ENCODE measurements at places on chromosomes 6 and 20.

DNA sequence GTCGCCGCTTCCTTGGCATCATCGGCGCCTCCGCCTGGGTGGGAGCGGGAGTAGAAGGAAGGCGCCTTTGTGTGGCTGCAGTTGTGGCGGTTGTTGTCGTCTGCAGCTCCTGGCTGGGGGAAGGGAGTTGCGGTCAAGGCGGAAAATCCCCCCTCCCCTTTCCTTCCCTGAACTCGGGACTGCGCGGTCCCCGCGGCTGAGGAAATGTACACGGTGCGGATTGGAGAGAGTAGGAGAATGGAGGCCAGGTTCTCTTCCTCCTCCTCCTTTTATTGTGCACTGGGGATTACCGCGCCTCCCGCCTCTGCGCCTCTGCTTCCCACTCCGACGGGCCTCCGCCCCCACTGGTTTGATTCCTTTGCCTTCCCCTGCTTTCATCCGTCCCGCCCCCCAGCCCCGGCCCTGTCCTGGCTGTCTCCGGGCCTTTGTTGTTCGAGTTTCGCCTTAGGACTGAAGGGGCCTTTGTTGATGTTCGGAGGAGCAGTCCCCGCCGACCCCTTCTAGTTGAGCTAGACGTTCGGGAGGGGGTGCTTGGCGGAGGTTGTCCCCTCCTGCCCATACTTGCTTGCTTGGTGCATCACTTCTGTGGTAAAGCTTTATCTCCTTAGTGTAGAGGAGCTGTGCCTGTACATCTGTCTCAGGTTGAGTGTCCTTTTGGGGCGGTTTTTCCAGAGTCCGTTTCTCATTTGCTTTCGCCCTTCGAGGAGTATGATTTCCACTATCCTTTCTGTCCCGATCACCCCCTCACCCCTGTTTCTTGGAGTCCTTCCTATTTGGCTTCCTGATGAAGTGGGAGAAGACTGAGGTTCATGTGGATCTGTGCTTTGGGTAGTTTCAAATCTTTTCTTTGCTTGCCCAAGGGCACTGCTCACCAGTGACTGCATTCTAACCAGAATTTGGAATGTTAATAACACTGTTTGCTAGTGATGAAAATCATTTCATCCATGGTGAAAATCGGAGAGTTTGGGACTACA is 764 bp downstream of the ZNF292 start:
- DNase-seq = peak; percentile 42

GRCh38 chr6:165931675-165932074 is 236.0 kb downstream of the TBXT start:
- DNase-seq = no peak

DNA sequence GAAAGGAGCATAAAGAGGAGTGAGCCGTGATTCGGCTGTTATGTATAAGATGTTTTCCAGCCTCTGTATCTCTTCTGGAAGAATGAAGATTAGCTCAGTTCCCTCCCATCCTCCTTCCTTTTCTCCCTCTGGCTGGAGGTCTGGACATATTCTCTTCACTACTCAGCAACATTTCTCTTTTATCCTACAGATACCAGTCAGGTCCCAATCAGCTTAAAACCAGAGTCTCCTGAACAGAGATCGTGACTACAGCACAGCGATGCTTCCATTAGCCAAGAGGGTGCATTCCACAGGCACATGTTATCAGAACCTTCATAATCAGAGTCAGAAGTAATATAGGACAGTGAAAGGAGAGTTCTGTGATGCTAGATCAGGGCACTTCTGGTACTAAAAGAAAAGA is 133.9 kb upstream of the SOX4 start:
- DNase-seq = no peak

GRCh38 chr20:47667531-47668312 is 117.6 kb downstream of the SULF2 start:
- no peak for DNase-seq

DNA sequence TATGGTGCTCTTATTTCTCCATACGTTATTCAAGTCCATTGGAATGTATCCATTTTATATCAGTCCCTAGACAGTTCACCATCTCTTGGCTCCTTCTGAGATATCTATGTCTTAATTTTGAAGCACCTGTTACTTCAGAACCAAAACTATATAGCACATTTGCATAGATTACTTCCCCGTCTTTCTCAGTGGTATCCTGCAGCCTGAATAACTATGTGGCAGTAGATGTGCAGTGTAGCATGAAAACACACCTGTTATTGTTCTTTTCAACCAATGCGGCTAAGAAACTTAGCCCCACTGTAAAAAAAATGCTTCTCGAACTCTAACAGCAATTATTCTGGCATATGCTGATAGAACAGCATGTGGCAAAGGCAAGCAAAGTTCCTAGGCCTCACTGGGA is 1184.4 kb upstream of the ADGRB3 start:
- no peak for DNase-seq

- DNase-seq = no peak
These were observed 108.0 kb downstream of the FIG4 start for GRCh38 chr6:109799129-109799528.

DNA sequence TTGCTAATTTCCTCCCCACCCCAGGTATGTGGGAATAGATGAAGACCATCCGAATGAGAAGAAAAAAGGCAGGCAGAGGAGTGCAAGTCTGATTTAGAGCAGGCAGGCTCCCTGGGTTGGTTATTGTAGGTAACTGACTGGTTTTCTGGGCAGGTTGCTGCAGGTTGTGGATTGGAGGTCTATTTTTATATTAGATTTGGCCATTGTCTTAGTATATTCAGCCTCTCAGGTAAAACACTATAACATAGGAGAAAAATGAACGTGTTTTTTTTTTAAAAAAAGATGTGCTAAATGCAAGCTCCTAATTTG is 492 bp upstream of the TBC1D7 start:
- DNase-seq = no peak

GRCh38 chr20:31713312-31714273 is 9.1 kb downstream of the BCL2L1 start:
- no peak for DNase-seq

DNA sequence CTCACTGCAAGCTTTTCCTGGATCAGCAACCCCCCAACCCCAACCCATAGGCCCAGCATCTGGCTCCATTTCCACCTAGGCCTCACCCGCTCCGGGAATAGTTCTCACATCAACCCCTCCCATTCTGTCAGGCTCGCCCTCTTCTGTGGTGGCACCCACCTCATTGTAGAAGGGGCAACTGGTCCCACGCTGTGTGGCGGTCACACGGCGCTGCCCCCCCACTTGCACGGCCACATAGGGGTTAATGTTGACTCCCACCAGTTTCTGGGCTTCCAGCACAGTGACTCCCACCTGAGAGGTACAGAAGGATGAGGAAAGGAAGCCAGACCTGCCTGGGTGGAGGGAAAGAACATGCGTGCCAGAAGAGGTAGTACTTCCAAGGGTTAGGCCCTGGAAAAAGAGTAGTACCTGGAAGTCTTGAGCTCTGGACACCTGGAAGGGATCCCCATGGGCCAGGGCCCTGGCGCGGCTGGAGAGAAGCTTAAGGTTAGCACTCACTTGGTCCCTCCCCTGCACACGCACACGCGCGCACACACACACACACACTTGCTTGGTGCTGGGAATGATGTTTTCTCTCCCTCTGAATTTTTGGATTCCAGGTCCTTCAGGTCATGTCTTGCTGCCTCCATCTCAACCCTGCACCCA is 12.7 kb upstream of the SPAG4 start:
- DNase-seq = no peak

- DNase-seq = no peak
These were observed 94.9 kb downstream of the CEBPB start for GRCh38 chr20:50285376-50286173.

GRCh38 chr6:27213544-27214125 is 33.9 kb upstream of the PRSS16 start:
- no peak for DNase-seq

GRCh38 chr6:129590408-129591022 is 119.5 kb downstream of the ARHGAP18 start:
- no peak for DNase-seq

- no peak for DNase-seq
These were observed 196.2 kb downstream of the BTBD9 start for GRCh38 chr6:38443352-38444144.

GRCh38 chr20:20856306-20856705 is 143.9 kb upstream of the RALGAPA2 start:
- DNase-seq = no peak

- no peak for DNase-seq
These were observed 64.9 kb downstream of the TNFAIP3 start for GRCh38 chr6:137931849-137932465.

- DNase-seq = no peak
These were observed 460.4 kb upstream of the MARCKS start for GRCh38 chr6:113396730-113397129.

DNA sequence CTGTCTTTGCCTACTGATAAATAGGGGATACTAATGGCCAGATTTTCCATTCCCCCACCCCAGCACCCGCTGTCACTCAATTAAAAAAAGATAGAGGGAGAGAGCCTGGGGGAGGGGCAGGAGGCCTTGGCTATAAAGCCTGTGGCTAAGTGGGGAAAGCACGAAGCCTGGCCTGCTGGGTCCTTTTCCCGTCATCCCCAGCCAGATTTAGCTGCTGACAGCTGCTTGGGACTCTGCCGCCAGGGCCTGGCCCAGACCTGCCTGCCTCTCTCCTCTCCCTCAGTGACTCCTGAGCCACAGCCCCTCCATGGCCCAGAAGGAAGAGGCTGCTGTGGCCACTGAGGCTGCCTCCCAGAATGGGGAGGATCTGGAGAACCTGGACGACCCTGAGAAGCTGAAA is at the start of gene APOBEC2:
APOBEC2 (plus strand) TSS at position 162 of the 400 bp plus-strand sequence; CDS start at position 308, 146 bp downstream.
- no peak for DNase-seq

GRCh38 chr20:59721386-59721785 is 117.0 kb downstream of the PHACTR3 start:
- no peak for DNase-seq

GRCh38 chr6:117906958-117907600 is at the start of gene SLC35F1:
Gene SLC35F1 (plus strand): TSS chr6:117907264.
- peak; percentile 35 for DNase-seq

- no peak for DNase-seq
These were observed 78.1 kb upstream of the FAM83B start for GRCh38 chr6:54768494-54768893.

DNA sequence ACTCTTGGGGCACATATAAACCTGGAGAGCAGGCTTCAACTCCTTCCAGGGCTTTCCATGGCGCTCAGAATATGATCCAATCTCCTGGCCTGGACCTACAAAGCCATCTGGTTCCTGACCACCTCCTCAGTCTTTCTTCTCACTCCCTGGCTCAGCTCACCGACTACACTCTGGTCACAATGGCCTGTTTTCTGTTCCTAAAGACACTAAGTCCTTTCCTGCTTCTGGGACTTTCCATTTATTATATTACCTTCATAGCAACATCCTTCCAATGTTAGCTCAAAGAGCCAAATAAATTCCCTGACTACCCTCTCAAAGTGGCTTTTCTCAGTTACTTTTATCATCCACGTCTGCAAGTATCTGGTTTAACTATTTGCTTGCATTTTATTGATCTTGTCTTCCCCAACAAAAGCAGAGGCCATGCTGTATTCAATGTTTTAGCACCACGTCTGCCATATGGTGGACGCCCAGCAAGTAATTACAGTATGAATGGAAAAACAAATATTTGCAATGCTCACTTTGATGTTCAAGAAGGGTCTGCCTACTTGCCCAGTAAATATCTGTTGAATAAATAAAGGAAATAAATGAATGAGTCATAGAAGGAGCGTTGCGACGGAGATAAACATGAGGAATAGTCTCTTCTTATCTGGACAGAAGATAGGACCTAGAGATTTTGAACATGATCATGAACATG is 328.4 kb downstream of the ESR1 start:
- no peak for DNase-seq

- no peak for DNase-seq
These were observed 60.0 kb upstream of the PBOV1 start for GRCh38 chr6:138278326-138278725.

DNA sequence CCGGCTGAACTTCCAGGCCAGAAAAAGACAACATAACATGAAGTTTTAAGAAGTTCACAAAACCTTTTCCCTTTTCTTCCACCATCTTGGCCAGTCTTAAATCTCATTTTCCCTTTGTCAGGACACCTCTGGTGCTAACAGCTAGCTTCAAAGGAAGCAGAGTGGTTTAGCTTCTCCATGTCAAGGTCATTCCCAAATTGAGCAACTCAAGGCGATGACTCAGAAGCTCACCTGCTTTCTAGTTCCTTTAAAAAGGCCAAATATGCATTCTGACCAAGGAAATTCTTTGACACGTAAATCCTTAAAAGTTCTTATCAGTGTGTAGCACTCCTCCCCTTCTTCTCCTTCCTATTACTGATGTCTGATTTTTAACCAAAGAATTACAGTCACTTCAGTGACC is 69.6 kb upstream of the VGLL2 start:
- no peak for DNase-seq

GRCh38 chr6:3321042-3321441 is 62.3 kb downstream of the PSMG4 start:
- no peak for DNase-seq

- no peak for DNase-seq
These were observed 108.4 kb upstream of the PLEKHG1 start for GRCh38 chr6:150491131-150491810.

DNA sequence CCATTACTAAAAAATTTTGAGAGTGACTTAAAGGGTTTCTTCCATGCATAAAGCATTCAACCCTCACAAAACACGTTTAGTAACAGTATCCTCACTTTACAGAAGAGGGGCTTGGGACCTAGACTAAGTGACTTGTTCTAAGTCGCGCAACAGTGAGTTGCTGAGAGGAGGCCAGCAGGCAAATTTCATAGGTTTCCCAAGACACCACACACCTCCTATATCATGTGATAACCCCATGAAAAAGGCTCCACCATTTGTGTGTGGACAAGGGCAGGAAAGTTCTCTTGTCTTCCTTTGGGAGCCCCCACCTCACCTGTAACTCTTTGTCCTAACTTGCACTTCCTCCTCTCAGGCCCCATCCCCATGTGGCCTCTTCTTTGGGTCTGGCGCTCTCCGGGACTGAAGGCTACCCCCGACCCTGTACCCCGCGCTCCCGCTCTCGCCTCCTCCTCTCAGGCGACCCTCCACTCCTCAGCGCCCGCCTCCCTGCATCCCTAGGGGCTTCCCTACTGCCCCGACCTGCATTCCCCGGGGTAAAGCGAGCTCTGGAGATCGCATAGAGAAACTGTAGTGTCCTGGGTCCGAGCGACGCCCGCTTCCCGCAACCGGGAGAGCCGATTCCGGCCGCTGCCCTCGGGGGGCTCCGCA is 392 bp downstream of the PSMB8 start:
- DNase-seq = no peak

- peak; percentile 69 for DNase-seq
These were observed 161.6 kb upstream of the TNFAIP3 start for GRCh38 chr6:137705160-137706082.

- peak; percentile 61 for DNase-seq
These were observed 7.3 kb downstream of the DNTTIP1 start for GRCh38 chr20:45798935-45799642.

DNA sequence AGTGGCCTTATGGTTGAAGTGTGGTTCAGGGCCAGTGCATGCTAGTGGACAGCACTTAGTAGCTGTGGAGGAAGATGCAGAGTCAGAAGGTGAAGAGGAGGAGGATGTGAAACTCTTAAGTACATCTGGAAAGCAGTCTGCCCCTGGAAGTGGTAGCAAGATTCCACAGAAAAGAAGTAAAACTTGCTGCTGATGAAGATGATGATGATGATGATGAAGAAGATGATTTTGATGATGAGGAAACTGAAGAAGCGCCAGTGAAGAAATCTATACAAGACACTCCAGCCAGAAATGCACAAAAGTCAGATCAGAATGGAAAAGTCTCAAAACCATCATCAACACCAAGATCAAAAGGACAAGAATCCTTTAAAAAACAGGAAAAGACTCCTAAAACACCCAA is 28.9 kb downstream of the MDFI start:
- DNase-seq = no peak
